ENCODE measurements at places on chromosomes 11 and 22. TPM values are rescaled to one million over a fixed set of nuclear protein-coding genes. Genes with fewer than 3 reads are reported as not detected.

TREH gene
- total RNA-seq, result not detected

CDC42EP2 gene
- 1.7 TPM for total RNA-seq

VPREB3 gene
- not detected for total RNA-seq

DNA sequence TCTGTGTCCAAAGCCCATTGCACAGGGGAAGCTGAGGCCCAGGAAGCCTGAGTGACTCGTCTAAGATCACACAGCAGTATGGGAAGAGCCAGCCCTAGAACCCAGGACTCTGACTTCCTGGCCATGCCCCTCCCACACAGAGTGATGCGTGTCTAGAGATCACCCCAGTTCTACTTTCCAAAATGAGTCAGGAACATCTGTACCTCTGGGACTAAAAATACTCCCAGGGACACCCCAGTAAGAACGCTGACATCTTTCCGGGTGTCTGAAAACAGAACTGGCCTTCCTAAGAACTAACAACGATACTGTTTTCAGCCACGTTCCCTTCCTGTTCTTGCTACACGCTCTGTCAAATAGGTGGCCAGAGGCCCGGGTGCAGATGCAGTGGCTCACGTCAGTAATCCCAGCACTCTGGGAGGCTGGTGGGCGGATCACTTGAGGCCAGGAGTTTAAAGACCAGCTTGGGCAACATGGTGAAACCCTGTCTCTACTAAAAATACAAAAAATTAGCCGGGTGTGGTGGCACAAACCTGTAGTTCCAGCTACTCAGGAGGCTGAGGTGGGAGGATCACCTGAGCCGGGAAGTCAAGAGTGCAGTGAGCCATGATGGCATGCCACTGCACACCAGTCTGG lies 21.7 kb upstream of the PDGFB start:
- peaks cover 7% of the 10 kb centered on the region for H3K36me3 ChIP-seq
- H3K4me1 ChIP-seq, result peaks cover 5% of the 10 kb centered on the region
- no peak for DNase-seq
- no peak overlapping the region for H3K4me3 ChIP-seq
- no peak overlapping the region for H3K27ac ChIP-seq

GRCh38 chr11:60097189-60097588 lies 8.7 kb downstream of the MS4A2 start:
- H3K27me3 ChIP-seq, result peaks cover 14% of the 10 kb centered on the region
- H3K36me3 ChIP-seq, result no peaks in the 10 kb centered on the region
- H3K4me3 ChIP-seq, result no peak overlapping the region
- H3K4me1 ChIP-seq, result no peaks in the 10 kb centered on the region

GRCh38 chr11:32385998-32386397 lies 49.3 kb downstream of the WT1 start:
- no peaks in the 10 kb centered on the region for H3K36me3 ChIP-seq
- peaks cover 2% of the 10 kb centered on the region for H3K27me3 ChIP-seq
- DNase-seq, result no peak
- H3K4me3 ChIP-seq, result no peak overlapping the region

DNA sequence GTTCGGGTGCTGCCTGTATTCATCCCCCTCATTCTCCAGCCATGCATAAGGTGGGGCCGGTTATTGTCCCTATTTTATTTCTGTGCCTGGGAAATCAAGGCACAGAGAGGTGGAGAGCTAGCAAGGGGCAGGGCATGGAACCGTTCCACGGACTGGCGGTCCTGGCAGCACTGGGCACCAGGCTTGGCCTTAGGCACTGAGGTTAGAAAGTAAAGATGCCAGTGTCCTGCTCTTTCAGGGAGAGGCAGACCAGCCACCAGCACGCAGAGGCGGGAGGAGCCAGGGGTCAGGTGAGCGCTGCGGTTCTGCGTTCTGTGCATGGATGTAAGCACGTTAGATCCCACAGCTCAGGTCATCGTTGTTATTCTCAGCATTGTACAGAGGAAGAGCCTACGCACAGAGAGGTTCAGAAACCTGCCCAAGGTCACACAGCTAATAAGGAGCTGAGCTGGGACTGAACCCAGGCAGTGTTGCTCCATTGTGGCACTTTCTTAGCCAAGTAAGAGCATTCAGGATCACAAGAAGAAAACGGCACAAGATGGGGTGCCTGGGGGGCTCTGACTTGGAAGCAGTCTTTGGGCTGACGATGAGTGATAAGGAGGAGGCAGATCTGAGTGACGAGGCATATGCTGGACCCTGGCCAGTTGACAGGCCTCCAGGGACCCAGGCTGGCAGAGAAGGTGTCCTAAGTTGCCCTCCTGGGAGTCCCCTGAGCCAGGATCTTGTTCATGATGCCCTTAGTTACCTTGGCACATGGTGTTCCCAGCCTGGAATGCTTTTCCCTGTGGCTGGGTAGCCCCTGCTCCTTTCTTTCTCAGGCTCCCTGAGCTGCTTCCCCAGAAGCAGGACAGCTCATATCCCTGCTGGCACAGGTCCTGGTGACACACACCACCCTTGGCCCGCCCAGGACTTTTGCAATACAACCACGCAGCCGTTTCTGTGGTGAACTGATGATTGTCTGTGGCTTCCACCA lies 41.1 kb downstream of the OSBPL5 start:
- H3K27me3 ChIP-seq, result no peaks in the 10 kb centered on the region
- no peak overlapping the region for H3K4me3 ChIP-seq
- peaks cover 23% of the 10 kb centered on the region for H3K4me1 ChIP-seq
- no peaks in the 10 kb centered on the region for H3K36me3 ChIP-seq

- H3K27ac ChIP-seq, result no peak overlapping the region
- H3K4me3 ChIP-seq, result no peak overlapping the region
- no peaks in the 10 kb centered on the region for H3K36me3 ChIP-seq
- H3K4me1 ChIP-seq, result no peaks in the 10 kb centered on the region
- no peaks in the 10 kb centered on the region for H3K27me3 ChIP-seq
- no peak for DNase-seq
Measured at GRCh38 chr22:21919526-21920307, 32.9 kb downstream of the PPM1F start.

- DNase-seq, result peak; percentile 38
- H3K36me3 ChIP-seq, result no peaks in the 10 kb centered on the region
- no peak overlapping the region for H3K4me3 ChIP-seq
- H3K27ac ChIP-seq, result no peak overlapping the region
Measured at GRCh38 chr11:1557904-1558774, 13.9 kb downstream of the DUSP8 start.

CCDC73 gene
- 0.10 TPM for total RNA-seq

GRCh38 chr11:134363161-134363560 lies 31.4 kb downstream of the GLB1L2 start:
- H3K27ac ChIP-seq, result no peak overlapping the region
- H3K4me1 ChIP-seq, result peaks cover 12% of the 10 kb centered on the region
- no peak for DNase-seq
- no peaks in the 10 kb centered on the region for H3K36me3 ChIP-seq
- H3K4me3 ChIP-seq, result no peak overlapping the region
- H3K27me3 ChIP-seq, result peaks cover 13% of the 10 kb centered on the region

GRCh38 chr11:10935015-10935559 lies 77.2 kb upstream of the ZBED5 start:
- H3K4me3 ChIP-seq, result peak overlapping the region; percentile 7
- H3K27me3 ChIP-seq, result peaks cover 32% of the 10 kb centered on the region
- no peak for DNase-seq
- no peaks in the 10 kb centered on the region for H3K36me3 ChIP-seq
- H3K27ac ChIP-seq, result no peak overlapping the region
- H3K4me1 ChIP-seq, result peaks cover 10% of the 10 kb centered on the region

NPAS4 gene
- not detected for total RNA-seq

- H3K27ac ChIP-seq, result no peak within 1 kb of the TSS
- H3K27me3 ChIP-seq, result no peaks in the 10 kb centered on the region
- no peak for DNase-seq
- H3K4me1 ChIP-seq, result no peaks in the 10 kb centered on the region
- no peaks in the 10 kb centered on the region for H3K36me3 ChIP-seq
- H3K4me3 ChIP-seq, result no peak within 1 kb of the TSS
Measured at GRCh38 chr11:95024958-95025357, at the start of gene KDM4E. TSS of gene KDM4E (plus strand) at chr11:95025258. CDS start at chr11:95025558, 300 bp downstream.

ENTHD1 gene
- total RNA-seq, result not detected

GRCh38 chr11:75523189-75523588 lies 2.6 kb downstream of the GDPD5 start:
- peak overlapping the region; percentile 16 for H3K4me3 ChIP-seq
- no peaks in the 10 kb centered on the region for H3K36me3 ChIP-seq
- peaks cover 19% of the 10 kb centered on the region for H3K4me1 ChIP-seq
- DNase-seq, result no peak
- peaks cover 9% of the 10 kb centered on the region for H3K27me3 ChIP-seq

- H3K4me3 ChIP-seq, result no peak overlapping the region
- peaks cover 5% of the 10 kb centered on the region for H3K27me3 ChIP-seq
- no peaks in the 10 kb centered on the region for H3K36me3 ChIP-seq
- no peak overlapping the region for H3K27ac ChIP-seq
- DNase-seq, result no peak
- no peaks in the 10 kb centered on the region for H3K4me1 ChIP-seq
Measured at GRCh38 chr11:126102436-126102981, 39.8 kb upstream of the CDON start.

DNA sequence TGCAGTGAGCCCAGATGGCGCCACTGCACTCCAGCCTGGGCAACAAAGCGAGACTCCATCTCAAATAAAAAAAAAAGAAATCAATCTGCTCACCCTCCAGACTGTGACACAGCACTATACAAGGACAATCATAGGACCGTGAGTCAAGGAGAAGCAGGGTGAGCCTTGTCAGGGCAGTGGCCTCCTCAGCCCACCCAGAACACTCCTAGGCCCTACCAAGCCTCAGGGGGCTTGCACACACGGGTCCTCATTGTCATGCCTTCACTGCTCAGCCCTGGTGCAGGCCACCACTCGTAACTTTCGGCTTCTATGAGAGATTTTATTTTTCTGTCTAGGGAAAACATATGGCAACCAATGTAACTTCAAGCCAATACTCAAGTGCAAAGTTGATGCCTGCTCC lies 35.8 kb downstream of the DGCR2 start:
- no peak overlapping the region for H3K27ac ChIP-seq
- H3K4me1 ChIP-seq, result peaks cover 19% of the 10 kb centered on the region
- DNase-seq, result no peak
- H3K36me3 ChIP-seq, result no peaks in the 10 kb centered on the region

SCN3B gene
- total RNA-seq, result not detected

SEZ6L gene
- not detected for total RNA-seq

FOLR3 gene
- not detected for total RNA-seq

BCO2 gene
- 1.4 TPM for total RNA-seq

TYR gene
- total RNA-seq, result not detected

DNA sequence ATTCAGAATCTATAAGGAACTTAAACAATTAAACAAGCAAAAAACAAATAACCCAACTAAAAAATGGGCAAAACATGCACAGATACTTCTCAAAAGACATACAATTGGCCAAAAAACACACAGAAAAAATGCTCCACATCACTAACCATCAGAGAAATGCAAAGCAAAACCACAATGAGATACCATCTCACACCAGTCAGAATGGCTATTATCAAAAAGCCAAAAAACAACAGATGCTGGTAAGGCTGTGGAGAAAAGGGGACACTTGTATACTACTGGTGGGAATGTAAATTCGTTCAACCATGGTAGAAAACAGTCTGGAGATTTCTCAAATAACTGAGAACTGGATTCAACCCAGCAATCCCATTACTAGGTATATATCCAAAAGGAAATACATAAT lies 24.8 kb downstream of the ENTHD1 start:
- H3K27me3 ChIP-seq, result no peaks in the 10 kb centered on the region
- no peaks in the 10 kb centered on the region for H3K36me3 ChIP-seq
- H3K27ac ChIP-seq, result peak overlapping the region; percentile 9
- DNase-seq, result no peak
- peaks cover 25% of the 10 kb centered on the region for H3K4me1 ChIP-seq

GRCh38 chr11:34620820-34621792 lies at the start of gene EHF:
TSS of gene EHF (plus strand) at chr11:34621093. CDS start at chr11:34642631, 21,538 bp downstream.
- no peak for DNase-seq
- H3K4me3 ChIP-seq, result no peak within 1 kb of the TSS
- H3K27ac ChIP-seq, result no peak within 1 kb of the TSS
- no peaks in the 10 kb centered on the region for H3K36me3 ChIP-seq
- H3K27me3 ChIP-seq, result peaks cover 46% of the 10 kb centered on the region
- peaks cover 14% of the 10 kb centered on the region for H3K4me1 ChIP-seq

GRCh38 chr11:93922830-93923229 lies 72.4 kb upstream of the VSTM5 start:
- no peak overlapping the region for H3K27ac ChIP-seq
- H3K4me3 ChIP-seq, result no peak overlapping the region
- H3K4me1 ChIP-seq, result no peaks in the 10 kb centered on the region
- H3K36me3 ChIP-seq, result no peaks in the 10 kb centered on the region

DNA sequence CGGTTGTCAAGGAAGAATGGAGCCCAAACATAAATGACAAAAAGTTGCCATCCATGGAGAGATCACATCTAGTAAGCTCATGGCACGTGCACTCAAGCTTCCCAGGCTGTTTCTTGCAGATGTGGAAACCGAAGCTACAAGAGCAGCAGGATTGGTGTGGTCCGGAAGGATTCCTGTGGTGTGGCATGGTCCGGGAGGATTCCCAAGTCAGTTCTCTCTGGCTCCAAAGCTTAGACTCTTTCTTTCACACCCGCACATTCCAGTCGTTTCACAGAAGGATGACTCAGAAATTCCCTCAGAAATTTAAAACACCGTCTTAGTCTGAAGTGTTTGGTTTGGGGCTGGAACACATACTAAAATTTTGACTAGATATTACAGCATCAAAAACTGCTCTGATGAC lies 78.0 kb upstream of the DRD2 start:
- no peaks in the 10 kb centered on the region for H3K4me1 ChIP-seq
- H3K36me3 ChIP-seq, result no peaks in the 10 kb centered on the region
- DNase-seq, result no peak

GNG3 gene
- total RNA-seq, result not detected

DNA sequence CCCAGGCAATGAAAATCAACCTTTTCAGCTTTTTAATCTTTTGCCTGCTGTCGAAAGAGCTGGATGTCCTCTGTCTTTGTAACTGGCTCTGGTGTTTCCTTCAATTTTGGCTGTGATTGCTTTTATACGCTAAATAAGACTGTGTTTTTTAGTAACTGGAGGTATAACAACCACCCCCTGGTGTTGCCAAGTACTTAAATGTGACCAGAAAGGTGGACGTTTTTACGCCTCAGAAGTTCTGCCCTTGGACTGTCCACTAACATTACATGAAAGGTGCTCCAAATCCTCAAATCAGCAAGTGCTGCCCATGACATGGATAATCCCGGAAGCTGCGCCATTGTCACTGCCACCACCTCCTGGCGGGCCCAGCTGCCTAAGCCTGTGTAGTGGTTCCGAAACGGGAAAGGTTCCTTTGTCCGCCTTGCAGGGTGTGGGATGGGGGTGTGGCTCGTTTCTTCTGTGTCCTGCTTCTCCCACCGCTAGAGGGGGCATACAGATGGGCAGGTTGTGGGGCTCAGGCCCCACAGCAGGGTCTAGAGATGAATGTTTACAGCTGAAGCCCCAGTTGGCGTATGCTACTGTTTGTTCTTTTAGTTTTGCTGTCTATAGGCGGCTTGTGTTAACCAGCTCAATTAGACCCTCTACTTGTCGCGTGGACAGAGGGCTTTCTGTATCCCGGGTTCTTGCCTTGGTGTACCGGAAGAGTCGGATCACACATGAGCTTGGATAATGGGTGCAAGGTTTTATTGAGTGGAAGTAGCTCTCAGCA lies 82.2 kb upstream of the SEPTIN5 start:
- H3K36me3 ChIP-seq, result no peaks in the 10 kb centered on the region
- DNase-seq, result no peak
- no peak overlapping the region for H3K4me3 ChIP-seq
- peaks cover 5% of the 10 kb centered on the region for H3K27me3 ChIP-seq

All from natural killer cell treated with Interleukin-12 subunit alpha and Interleukin-12 subunit beta and Interleukin-15 and Interleukin-18, amount 100 ng/mL, for 72 hours (primary cell).